NCI-H1930 (cell line): ENCODE measurements at places on chromosomes 5 and 9.

GRCh38 chr9:73434826-73435225, 283.2 kb downstream of the ANXA1 start:
- no peak for DNase-seq

GRCh38 chr5:130720355-130720754, 444.7 kb downstream of the HINT1 start:
- peak; percentile 2 for DNase-seq

- peak; percentile 84 for DNase-seq
Observed at GRCh38 chr9:38392235-38393127, at the start of gene ALDH1B1. TSS of gene ALDH1B1 (plus strand) at chr9:38392702. CDS start at chr9:38395749, 3,047 bp downstream.

GRCh38 chr5:173138707-173139106, 5.6 kb upstream of the BNIP1 start:
- no peak for DNase-seq

DNA sequence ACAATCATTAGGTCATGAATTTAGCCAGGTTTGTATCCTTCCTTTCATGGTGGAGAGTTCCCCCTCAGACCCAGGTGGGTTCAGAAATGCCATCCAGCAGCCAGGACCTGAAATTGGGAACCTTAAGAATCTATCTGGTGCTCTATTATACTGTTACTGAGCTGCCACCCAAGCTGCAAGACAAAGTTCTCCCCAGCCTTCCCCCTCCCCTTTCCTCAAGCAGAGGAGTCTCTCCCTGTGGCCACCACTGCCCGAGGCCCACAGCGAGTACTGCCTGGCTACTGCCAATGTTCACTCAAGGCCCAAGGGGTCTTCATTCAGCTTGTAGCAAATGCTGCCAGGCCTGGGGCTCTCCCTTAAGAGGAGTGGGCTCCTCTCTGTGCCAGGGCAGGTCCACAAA, 133.8 kb downstream of the TMEM38B start:
- DNase-seq: no peak

GRCh38 chr9:124645274-124645673, 125.8 kb downstream of the NR6A1 start:
- no peak for DNase-seq

DNA sequence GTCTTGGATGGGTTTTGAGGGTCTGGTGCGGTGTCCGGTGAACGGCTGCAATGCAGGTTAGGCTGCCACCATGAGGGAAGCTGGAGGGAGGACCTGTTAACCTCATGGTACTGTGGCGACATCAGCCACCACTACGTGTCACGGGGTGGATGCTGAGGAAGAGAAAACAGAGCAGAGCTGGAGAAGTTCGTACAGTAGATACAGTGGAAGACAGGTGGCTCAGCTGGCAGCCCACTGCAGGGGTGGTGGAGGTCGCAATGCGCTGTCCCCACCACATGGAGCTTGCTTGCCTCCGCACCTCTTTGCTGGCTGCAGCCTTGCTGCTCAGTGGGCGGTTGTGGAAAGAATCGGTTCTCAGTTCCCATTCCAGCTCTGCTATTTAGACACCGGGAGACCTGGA, 2.8 kb downstream of the DCANP1 start:
- no peak for DNase-seq

- DNase-seq: no peak
Observed at GRCh38 chr5:143886651-143887638, 75.0 kb downstream of the HMHB1 start.
